ENCODE measurements at places on chromosomes 12 and 14.

GRCh38 chr12:120856980-120857379 is 47.2 kb downstream of the SPPL3 start:
- DNase-seq = no peak

GRCh38 chr14:39876916-39877315 is 444.7 kb upstream of the FBXO33 start:
- DNase-seq = no peak

DNA sequence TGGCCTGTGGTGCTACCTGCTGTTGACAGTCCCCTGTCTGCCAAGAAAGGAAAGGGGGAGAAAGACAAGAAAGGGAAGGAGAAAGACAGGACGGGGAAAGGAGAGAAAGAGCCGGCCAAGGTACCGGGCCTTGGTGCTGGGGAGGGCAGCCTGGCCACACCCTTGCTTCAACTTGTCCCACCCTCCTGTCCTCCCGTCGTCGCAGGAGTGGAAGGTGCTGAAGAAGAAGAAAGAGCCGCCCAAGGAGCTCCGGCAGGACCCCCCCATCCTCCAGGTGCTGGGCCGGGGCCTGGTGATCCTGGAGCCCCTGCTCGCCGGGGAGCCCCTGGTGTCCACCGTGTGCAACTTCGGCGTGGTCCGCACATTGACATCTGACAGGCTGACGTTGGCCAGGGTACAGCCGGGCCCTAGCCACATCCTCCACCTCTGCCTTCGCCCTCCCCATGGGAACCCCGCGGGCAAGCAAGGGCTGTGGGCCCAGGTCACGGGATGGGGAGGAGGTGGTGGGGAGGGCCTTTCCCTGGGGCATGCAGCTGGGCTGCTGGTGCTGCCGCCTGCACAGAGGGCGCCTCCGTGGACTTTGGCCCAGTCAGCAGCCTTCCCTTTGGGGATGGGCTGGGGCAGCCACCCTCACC is 2.9 kb upstream of the B3GNT4 start:
- DNase-seq = no peak

DNA sequence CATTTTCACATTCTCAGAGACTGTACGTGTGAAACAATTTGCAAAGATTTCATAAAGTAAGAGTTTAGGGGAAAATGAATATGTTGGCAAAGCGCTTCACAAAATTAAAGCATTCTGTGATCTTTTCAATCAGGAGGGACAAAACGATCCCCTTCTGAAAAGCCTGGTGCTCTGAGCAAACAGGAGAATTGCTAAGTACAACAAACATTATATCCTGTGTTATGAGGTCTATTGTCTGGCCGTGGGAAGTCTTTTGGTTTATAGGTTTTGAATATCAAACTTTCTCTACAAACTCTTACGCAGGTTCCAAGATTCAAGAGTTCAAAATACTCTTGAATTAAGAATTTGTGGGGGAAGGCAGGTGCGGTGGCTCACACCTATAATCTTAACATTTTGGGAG is 7.2 kb upstream of the FOXN3 start:
- DNase-seq = no peak

DNA sequence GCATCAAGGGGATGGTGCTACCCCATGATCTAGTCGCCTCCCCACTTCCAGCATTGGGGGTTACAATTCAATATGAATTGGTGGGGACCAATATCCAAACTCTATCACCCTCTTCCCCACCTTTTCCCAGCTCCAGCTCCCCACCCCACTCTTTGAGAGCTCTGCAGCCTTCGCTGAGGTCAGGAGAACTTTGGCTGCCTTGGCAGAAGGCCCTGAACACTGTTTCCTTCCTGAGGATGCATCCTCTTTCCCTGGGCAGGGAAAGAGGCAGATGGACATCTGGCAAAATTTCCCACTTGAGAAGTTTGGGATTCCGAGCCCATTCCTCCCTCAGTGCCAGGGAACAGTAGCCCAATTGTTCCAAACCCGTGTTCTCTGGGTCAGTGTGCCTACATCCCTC is 169.1 kb downstream of the TSPAN9 start:
- no peak for DNase-seq

- DNase-seq = no peak
Measured at GRCh38 chr12:121525411-121525810, 55.4 kb downstream of the KDM2B start.

DNA sequence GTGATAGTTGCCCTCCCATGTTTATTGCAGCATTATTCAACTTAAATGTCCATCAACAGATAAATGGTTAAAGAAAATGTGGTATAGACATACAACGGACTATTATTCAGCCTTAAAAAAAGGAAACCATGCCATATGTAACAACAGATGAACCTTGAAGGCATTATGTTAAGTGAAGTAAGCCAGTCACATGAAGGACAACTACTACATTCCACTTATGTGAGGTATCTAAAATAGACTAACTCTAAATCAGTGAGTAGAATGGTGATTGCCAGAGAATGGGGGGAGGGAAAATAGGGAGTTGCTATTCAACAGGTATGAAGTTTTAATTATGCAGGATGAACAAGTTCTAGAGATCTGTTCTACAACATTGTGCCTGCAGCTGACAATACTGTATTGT is 10.1 kb downstream of the PCNX4 start:
- no peak for DNase-seq

DNA sequence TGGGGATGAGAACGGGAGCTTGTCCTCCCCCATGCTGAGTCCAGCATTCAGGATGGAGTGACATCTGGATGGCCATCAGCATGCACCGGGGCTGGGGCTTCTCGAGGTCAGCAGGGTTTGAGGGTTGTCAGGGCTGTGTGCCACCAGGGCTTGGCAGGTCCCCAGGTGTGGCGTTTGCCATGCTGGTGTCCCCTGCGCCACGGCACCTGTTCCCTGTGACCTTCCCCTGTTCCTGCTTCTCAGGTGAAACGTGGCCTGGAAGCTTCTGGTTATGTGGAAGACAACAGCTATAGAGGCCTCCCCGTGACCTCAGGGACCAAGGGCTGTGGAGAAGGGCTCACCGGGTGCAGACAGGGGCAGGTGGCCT is 152.4 kb downstream of the KIF26A start:
- no peak for DNase-seq

- DNase-seq = no peak
Measured at GRCh38 chr12:6324936-6325750, 14.7 kb downstream of the PLEKHG6 start.

DNA sequence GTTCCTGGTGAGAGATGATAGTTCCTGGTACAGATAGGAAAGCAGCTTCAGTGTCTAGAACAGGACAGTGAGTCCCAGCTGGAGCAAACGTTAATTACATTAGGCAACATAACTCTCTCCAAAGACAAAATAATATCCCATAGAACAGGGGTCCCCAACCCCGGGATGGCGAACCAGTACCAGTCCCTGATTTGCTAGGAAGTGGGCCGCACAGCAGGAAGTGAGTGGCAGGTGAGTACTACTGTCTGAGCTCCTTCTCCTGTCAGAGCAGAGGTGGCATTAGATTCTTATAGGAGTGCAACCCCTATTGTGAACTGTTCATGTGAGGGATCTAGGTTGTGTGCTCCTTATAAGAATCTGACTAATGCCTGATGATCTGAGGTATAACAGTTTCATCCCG is 204.1 kb downstream of the NELL2 start:
- DNase-seq = no peak

- DNase-seq = peak; percentile 20
Measured at GRCh38 chr14:94175011-94175745, 1.1 kb downstream of the PPP4R4 start.

- DNase-seq = no peak
Measured at GRCh38 chr12:51910691-51911090, 3.4 kb downstream of the ACVRL1 start.

- DNase-seq = peak; percentile 7
Measured at GRCh38 chr12:47156167-47156736, 76.5 kb upstream of the AMIGO2 start.

DNA sequence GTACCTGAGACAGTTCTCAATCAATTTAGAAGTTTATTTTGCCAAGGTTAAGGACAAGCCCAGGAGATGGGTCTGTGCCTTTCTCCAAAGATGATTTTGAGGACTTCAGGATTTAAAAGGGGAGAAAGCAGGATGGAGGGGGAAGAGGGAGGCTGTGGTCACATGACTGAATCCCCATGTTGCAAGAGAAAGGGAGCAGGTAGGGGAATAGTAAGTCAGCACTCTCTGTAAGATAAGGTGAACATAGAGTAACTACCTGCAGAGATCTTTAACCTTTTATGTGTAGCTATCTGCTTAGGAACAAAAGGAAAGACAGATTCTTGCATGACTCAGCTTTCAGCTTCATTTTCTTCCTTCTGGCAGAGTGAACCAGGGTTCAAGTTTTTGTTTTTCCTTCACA is 25.9 kb downstream of the DGLUCY start:
- no peak for DNase-seq

DNA sequence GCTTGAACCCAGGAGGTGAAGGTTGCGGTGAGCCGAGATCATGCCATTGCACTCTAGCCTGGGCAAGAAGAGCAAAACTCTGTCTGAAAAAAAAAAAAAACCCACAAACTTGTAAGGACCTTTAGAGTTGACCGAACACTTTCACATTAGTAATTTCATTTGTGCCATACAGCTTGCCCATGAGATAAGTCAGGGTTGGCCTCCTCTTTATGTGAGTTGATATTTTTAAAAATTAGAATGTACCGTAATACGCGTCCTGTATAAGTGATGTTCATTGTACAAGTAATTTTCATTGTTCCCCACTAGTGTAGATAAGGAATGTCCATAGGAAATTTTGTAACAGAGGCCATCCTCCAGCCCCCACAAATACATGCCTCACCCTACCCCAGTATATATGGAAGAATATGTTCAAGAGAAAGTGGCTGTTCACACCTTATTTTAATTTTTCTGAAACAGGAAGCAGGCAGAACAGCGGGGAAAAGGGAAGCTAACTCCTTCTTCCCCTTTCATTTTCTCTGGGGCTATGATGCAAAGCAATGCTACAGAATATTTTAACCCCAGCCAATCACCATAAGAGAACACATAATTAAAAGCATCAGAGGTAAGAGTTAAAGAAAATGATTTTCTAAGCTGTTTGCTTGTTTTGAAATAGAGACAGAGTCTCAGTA is 31.9 kb upstream of the HIF1A start:
- no peak for DNase-seq

DNA sequence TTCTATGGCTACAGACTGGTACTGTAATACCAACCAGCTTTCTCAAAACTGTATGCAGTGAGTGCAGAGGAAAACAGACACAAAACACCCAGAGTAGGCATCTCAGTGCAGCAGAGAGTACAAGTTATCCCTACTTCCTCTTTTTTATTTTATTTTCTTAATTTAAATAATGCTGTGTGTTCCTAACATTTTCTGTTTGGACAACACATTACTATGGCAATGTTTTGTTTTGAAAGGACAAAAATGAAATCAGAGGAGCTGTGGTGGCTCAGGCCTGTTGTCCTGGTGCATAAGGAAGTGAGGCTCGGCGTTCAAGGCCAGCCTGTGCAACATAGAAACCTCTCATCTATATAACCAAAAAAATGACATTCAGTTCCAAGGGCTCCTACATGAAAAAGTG is 33.7 kb upstream of the SELPLG start:
- no peak for DNase-seq

DNA sequence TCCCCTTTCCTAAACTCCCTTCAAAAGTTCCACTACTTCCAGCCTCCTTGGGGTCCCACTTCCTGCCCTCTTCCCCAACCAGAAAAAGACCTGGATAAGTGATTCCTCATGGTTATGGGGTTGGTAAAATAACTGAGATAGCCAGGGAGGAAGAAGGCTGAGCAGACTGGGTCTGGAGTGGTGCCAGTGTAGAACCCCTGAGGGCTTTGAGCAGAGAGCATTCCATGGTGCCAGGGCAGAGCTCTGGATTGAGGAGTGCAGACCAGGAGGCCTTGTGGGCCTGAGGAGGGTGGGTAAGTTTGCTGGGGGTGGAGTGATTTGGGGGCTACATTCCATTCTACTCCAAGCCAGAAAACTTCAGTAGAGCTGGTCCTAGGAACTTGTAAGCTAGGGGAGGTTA is 9.5 kb upstream of the CISTR start:
- no peak for DNase-seq

DNA sequence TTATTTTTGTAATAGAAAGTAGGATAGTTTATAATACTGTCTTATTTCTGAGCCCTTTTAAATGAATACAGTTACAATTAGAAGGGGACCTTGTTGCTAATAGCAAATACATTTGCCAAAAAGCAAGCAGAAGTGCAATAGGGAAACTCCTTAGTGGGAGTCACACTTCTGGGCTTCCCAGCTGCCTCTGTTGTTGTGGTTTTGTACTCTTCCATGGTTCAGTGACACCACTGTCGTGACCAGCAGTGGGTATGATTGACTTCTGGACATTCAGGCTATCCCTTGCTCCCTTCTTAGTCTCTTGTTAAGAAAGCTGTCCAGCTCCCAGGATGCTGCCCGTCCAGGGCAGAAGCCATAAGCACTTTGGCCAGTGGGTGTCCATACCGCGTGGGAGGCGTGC is 22.6 kb downstream of the TCTN1 start:
- DNase-seq = no peak

- no peak for DNase-seq
Measured at GRCh38 chr12:75738486-75738885, 227.1 kb upstream of the KRR1 start.

DNA sequence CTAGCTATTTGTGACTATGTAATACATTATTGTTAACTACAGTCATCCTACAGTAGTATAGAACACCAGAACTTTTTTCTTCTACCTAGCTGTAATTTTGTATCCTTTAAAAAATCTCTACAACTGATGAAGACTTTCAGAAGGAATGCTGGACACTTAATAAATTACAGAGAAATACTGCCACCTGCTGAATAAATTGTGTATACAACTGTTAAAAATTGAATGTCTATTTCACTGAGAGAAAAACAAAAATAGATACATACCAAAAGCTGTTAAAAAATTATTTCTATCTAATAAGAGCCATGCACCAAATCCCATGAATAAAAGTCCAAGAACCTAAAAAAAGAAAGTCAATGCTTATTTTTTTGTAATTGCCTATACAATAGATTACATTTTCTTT is 6.6 kb downstream of the TSPAN19 start:
- DNase-seq = no peak

GRCh38 chr12:109497675-109498074 is 20.2 kb downstream of the UBE3B start:
- no peak for DNase-seq

GRCh38 chr14:70771781-70772212 is 37.5 kb downstream of the MAP3K9 start:
- no peak for DNase-seq

GRCh38 chr14:41925409-41925808 is 318.7 kb downstream of the LRFN5 start:
- DNase-seq = no peak

DNA sequence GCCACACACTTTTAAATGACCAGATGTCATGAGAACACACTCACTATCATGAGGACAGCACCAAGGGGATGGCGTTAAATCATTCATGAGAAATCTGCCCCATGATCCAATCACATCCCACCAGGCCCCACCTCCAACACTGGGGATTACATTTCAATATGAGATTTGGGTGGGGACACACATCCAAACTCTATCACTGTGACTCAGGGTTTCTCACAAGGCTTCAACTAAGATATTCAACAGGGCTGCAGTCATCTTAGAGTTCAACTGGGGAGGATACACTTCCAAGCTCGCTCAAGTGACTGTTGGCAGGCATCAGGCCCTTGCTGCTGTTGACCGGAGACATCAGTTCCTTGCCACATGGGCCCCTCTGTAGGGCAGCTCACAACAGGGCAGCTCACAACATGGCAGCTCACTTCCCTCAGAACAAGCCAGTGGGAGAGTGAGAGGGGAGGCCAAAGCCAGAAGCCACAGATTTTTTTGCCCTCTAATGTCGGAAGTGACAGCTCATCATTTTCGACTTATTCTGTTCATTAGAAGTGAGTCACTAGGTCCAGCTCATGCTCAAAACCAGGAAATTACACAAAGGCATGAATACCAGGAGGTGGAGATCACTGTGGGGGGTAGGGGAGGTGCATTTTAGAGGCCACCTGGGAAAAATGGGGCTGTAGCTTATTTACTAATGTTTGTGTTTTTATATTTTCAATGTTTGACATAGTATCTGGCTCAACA is 50.8 kb upstream of the PTHLH start:
- no peak for DNase-seq

All from CD4-positive, alpha-beta T cell treated with Interleukin-6 for 4 hours (primary cell).